CMK (cell line): ENCODE measurements at places on chromosomes 16 and 17.

GRCh38 chr17:77116371-77116860 lies 24.4 kb upstream of the SEC14L1 start:
- no peak for DNase-seq

DNA sequence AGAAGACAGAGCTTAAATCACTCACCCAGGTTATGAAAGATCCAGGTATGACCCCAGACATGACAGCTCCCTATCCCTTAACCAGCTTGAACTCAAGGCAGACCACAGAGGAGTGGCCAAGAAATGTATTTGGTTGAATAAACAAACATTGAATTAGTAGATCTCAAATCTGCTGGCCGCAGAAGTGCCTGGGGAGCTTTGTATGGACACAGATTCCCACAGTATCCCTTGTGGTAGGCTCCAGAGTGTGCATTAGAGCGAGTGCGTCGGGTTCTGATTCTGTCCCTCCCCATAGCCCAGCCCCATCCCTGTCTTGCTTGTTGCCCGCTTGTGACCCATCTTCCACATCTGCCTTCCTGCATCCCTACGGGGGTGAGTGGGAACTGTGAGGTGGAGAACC lies 118.8 kb upstream of the FOXF1 start:
- DNase-seq: no peak

- no peak for DNase-seq
These were observed at the start of gene ABCA10 for GRCh38 chr17:69228576-69228975. Gene ABCA10 (minus strand): TSS chr17:69228824. CDS start chr17:69225358, 3,466 bp downstream.

DNA sequence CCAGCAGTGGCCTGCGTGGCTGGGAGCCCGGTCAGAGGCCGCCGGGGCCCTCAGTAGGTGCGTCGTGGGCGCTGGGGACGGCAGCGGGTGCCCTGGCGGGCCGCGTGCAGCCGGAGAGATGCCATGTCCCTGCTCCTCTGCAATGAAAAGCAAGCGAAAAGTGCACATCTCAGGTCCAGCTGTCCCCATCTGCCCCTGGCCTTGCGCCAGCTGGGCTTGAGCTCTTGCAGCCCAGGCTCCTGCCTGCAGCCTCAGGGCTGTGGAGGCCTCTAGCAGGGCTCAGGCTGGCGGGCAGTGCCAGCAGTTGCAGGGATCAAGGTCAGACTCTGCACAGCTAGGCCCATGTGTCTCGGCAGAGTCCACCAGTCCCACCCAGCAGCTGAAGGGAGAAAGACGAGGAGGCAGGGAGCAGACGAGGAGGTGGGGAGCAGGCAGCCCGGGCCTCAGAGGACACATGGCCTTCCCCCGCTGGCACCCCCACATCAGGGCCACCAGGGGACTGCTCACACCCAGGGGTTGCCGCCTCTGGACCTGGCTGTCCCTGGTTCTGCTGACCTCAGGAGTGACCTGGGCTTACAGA lies 11.2 kb downstream of the SLC16A3 start:
- DNase-seq: no peak

DNA sequence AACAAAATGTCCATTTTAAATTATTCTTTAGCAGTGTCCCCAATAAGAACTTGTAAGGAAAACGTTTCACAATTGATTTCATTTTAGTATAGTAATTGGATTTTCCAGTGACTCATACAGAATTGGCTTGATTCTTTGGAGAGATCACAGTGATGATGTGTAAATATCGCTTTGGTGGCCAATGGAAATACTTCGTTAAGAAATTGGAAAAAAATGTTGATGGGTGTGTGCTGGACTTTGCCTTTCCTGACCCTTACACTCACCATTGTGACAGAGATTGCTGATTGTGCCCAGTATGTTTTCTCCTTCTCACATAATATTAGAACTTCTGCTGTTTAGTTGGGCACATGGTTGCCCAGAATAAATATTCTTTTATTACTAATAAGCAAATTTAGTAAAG lies 7.4 kb upstream of the EFCAB13 start:
- no peak for DNase-seq

DNA sequence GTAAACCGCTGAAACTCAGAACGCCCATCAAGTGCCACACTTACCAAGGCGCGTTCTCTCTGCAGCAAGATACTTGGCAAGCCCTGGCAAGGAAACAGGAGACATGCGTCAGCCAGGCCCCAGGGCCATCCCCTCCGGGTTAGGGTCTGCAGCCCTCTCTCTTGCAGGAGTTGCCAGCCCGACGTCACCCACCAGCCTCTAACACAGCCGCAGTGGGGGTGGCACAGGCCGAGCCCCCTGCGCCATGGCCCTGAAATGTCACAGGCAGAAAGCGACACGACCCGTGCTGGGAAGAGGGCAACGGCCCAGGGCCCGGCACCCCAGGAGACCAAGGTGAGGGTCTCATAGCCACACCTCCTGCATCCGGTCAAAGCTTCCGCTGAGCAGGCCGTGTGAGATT lies 21.9 kb downstream of the ELAC2 start:
- DNase-seq: no peak

- DNase-seq: no peak
These were observed 50.9 kb downstream of the PECAM1 start for GRCh38 chr17:64339516-64340490.

DNA sequence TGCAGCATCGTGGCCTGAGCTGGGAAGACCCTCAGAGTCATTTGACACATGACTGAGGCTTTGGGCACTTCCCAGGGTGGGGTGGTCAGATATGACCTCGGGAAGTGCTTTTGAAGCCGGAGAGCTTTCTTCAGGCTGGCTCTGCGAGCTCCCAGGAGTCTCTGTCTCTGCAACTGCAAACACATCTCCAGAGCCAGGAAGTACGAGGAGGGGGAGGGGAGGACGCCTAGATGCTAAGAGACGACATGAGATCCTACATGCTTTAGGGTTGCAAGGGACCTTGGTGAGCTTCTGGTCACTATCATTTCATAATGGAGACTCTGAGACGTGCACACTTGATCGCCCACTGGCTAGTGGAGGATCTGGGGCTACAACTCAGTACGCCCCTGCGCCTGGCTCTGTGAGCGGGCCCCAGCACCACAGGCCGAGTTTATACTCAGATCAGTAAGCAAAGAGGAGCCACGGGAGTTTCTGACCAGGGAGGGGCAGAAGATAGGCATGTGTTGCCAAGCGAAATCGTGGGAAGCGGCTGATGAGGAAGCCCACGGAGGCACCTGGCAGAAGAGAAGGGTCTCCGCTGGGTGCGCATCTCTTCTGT lies 527 bp upstream of the MGAT5B start:
- DNase-seq: no peak

DNA sequence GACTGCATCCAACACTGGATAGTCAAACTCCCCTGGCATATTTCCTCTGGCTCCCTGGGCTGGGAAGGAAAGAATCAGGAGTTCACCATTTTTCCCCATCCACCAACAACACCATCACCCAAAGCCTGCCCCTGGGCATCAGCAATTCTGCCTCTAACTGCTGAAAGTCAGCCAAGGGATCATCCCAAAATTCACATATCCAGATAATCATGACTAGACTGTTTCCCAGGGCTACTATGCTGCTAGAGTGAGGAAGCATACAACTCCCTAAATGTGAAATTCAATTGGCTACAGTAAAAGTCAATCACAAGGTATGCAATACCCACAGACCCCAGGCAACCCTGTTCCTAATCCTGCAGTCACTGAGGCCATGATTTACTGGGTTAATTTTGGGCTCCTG lies 230.6 kb downstream of the C16orf95 start:
- DNase-seq: no peak

DNA sequence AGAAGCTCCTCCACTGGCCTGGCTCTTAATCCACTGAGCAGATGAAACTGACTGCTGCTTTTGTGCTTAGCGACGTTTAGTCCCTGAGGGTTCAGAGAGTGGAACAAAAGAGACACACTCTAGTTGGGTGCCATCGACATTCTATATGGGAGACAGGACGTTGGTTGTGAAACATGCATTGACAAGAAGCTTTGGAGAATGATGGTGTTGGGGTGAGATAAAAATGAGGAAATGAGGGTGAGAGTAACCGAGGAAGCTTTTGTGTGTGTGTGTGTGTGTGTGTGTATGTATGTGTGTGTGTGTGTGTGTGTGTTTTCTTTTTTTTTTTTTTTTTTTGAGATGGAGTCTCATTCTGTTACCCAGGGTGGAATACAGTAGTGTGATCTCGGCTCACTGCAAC lies 89.5 kb downstream of the ABCC1 start:
- DNase-seq: no peak

DNA sequence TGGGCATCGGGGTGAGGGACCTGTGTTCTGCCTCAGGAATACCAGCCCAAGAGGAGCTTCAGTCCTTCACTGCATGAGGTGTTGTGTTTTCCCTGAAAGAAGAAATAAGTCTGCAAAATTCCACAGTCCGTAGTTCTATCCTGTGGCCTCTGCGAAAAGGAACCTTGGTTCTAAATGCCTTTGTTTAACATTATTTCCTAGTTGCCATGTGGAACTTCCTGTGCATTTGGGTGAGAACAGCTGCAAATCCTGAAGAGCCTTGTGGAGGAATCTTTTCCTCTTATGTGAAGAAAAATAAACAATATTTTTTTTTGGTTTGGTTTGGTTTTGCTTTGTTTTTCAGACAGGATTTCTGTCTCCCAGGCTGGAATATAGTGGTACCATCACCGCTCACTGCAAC lies 9.8 kb downstream of the PSKH1 start:
- DNase-seq: no peak

DNA sequence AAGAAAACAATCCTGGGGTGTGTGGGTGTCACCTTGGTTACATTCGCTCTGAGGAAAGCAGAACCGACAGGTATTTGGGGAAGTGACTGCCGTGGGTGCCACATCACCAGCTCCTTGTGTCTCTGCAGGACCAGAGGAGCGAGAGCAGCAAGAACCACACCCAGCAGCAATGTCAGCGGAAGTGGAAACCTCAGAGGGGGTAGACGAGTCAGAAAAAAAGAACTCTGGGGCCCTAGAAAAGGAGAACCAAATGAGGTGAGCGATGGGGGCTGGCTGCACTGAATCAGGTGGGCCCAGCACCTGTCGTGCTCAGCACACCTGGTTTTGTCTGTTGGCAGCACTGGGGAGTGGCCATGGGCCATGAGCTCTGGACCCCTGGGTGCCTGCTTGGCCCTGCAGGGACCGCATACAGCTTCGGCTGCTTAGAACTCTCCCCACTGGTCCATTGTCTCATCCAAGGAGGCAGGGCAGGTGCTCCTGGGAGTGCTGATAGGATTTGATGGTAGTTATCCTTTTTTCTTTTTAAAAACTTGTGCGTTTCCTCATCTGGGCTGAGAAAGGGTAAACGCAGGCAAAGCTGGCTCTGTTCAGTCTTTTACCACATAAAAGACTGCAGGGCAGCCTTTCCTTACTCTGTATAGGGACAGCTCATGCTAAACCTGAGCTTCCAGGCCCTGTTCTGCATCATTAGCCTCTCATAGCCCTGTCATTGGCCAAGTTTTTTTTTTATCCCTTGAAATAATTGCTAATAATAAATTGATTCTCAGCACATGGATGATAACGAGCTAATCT lies 29.4 kb downstream of the HMOX2 start:
- DNase-seq: no peak

- DNase-seq: no peak
These were observed 956.3 kb upstream of the SOX9 start for GRCh38 chr17:71164561-71164960.
